ENCODE measurements at places on chromosomes 5 and 9.

DNA sequence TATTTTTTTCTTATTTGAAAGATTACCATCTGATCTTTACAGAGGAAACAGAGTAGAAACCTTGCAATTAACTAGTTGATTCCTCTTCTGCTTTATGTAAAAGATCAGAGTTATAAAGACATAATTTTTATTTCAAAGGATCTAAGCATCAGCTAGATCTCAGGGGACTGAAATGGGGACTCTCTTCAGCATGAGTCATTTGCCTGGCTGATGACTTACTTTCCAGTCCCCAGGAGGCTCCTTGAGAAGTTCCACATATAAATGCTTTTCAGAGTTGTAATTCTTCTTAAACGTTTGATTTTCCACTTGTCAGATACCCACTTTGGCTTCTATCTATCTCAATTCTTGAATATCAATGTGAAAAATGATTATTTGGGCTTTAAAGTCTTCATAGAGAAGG, 389.4 kb downstream of the RAB3C start:
- no peaks in the 10 kb centered on the region for H3K27me3 ChIP-seq
- no peak overlapping the region for H3K4me3 ChIP-seq
- no peaks in the 10 kb centered on the region for H3K4me1 ChIP-seq
- H3K36me3 ChIP-seq, result peaks cover 6% of the 10 kb centered on the region
- H3K27ac ChIP-seq, result no peak overlapping the region

DNA sequence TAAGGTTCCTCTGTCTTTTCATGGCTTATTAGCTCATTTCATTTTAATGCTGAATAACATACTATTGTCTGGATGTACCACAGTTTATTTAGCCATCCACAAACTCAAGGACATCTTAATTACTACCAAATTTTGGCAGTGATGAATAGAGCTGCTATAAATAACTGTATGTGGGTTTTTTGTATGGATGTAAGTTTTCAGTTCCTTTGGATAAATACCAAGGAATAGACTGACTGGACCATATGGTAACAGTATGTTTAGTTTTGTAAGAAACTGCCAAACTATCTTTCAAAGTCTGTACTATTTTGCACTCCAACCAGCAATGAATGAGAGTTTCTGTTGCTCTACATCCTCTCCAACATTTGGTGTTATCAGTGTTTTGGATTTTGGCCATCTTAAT, 38.7 kb downstream of the SCAMP1 start:
- no peak for DNase-seq
- H3K27ac ChIP-seq, result no peak overlapping the region
- H3K4me3 ChIP-seq, result no peak overlapping the region
- no peaks in the 10 kb centered on the region for H3K36me3 ChIP-seq
- H3K4me1 ChIP-seq, result no peaks in the 10 kb centered on the region

GRCh38 chr9:33080534-33080933, 4.1 kb upstream of the SMU1 start:
- peaks cover 25% of the 10 kb centered on the region for H3K4me1 ChIP-seq
- no peak overlapping the region for H3K4me3 ChIP-seq
- DNase-seq, result no peak
- no peaks in the 10 kb centered on the region for H3K36me3 ChIP-seq
- peak overlapping the region; percentile 54 for H3K27ac ChIP-seq
- no peaks in the 10 kb centered on the region for H3K27me3 ChIP-seq

DNA sequence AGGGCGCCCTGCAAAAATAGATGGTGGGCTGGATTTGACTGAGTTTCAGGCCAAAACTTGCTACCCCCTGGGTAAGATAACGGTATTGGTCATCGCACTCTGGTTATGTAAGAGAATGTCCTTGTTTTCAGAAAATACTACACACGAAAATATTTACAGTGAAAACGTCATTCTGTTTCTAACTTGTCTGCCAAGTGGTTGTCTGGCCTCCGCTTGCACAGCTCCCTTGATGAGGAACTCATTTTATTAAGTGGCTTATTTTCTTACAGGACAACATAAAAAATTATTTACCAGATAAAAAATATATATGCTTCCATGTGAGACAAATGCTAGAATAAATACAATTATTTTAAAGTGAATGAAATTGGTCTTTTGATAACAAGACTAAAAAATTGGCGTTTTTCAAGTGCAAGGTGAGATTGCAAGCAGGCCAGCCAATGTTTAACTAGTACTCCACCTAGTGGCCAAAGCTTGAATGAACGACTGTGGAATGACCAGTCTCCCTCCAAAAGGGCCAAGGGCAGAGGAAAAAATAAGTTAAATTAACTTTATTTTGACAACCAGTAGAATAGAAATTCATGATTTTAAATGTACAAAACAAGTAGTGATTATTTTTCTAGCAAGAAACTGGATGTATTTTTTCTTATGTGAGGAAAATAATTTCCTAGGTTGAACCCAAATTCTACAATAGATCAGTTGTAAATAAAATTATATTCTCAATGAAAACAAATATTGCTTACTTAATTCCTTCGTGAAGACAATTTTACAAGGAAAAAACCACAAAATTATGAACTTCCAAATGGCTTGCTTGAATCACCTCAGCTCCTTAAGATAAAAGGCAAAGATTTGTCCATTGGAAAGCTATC, 93.2 kb downstream of the ZFAND5 start:
- no peaks in the 10 kb centered on the region for H3K4me1 ChIP-seq
- no peak overlapping the region for H3K27ac ChIP-seq
- no peaks in the 10 kb centered on the region for H3K36me3 ChIP-seq
- H3K27me3 ChIP-seq, result no peaks in the 10 kb centered on the region
- peak; percentile 4 for DNase-seq

DNA sequence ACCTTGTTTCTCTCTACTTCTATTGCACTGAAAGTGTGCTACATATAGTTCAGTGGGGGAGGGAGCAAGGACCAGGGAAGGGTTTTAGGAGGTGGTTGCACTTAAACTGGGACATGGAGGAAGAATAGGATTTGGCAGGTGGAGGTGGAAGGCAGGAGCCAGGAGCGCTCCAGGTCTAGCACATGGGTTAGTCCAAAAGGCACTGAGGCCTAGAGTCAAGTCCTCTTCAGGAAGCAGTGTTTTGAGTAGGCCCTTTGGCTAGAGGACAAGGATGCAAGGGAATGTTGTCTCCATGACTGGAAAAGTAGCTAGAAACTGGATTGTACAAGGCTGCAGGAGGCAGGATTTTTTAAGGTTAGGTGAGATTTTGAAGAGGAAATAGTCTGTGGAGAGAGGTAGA, 31.5 kb downstream of the AOPEP start:
- H3K27ac ChIP-seq, result no peak overlapping the region
- no peak for DNase-seq
- no peaks in the 10 kb centered on the region for H3K4me1 ChIP-seq
- H3K27me3 ChIP-seq, result no peaks in the 10 kb centered on the region

- no peak for DNase-seq
- no peak overlapping the region for H3K27ac ChIP-seq
- H3K4me1 ChIP-seq, result no peaks in the 10 kb centered on the region
- no peaks in the 10 kb centered on the region for H3K36me3 ChIP-seq
- no peaks in the 10 kb centered on the region for H3K27me3 ChIP-seq
Observed at GRCh38 chr5:92850886-92851285, 730.1 kb downstream of the NR2F1-AS1 start.

- H3K4me1 ChIP-seq, result no peaks in the 10 kb centered on the region
- no peaks in the 10 kb centered on the region for H3K27me3 ChIP-seq
- no peaks in the 10 kb centered on the region for H3K36me3 ChIP-seq
- H3K27ac ChIP-seq, result no peak overlapping the region
- no peak overlapping the region for H3K4me3 ChIP-seq
Observed at GRCh38 chr9:131080589-131080988, 15.7 kb upstream of the AIF1L start.

GRCh38 chr9:34570376-34570775, 19.1 kb downstream of the CNTFR start:
- DNase-seq, result no peak
- peaks cover 6% of the 10 kb centered on the region for H3K27me3 ChIP-seq
- H3K4me1 ChIP-seq, result no peaks in the 10 kb centered on the region
- H3K4me3 ChIP-seq, result no peak overlapping the region
- no peak overlapping the region for H3K27ac ChIP-seq

DNA sequence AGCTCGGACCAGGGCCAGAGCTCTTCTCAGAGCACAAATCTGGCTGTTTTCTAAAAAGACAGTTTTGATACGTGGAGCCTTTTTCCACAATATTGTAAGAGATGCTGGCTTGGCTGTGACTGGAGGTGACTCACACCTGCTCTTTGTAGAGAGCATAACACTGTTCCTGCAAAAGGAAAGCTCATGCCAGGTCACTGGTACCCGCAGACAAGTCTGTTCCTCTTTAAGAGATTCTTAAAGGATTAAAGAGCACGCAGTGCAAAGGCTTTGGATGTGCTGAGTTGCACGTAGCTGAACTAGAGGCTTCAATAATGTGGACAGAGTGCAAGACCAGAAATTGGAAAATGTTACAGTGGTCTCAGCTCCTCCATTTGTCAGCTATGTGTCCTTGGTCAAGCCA, 19.0 kb downstream of the ACTL7B start:
- no peaks in the 10 kb centered on the region for H3K36me3 ChIP-seq
- no peaks in the 10 kb centered on the region for H3K27me3 ChIP-seq
- no peak for DNase-seq
- no peak overlapping the region for H3K27ac ChIP-seq
- no peak overlapping the region for H3K4me3 ChIP-seq

DNA sequence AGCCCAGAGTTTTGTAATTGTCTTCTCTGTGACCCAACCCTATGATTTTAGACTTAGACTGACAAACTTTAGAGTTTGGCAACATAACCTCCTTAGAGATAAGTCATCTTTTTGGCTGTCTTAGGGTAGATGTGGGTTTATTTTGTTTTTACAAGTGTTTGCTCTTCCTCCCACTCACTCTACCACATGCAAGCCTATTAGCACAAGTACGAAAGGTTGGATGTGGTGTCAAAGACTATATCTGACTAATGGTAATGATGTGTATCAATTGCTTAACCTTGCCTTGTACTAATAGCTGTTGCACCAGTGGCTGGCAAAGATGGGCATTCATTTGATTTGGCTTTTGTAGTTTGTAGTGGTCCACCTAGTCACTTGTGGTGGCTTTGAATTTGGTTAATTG, 46.5 kb downstream of the SLC25A46 start:
- no peak overlapping the region for H3K4me3 ChIP-seq
- H3K36me3 ChIP-seq, result no peaks in the 10 kb centered on the region
- no peaks in the 10 kb centered on the region for H3K27me3 ChIP-seq
- DNase-seq, result no peak
- H3K27ac ChIP-seq, result no peak overlapping the region
- no peaks in the 10 kb centered on the region for H3K4me1 ChIP-seq

GRCh38 chr9:115099901-115100300, 18.1 kb downstream of the TNC start:
- H3K4me1 ChIP-seq, result no peaks in the 10 kb centered on the region
- H3K27ac ChIP-seq, result no peak overlapping the region
- DNase-seq, result no peak

GRCh38 chr5:94191604-94192003, 426.8 kb downstream of the KIAA0825 start:
- H3K4me3 ChIP-seq, result no peak overlapping the region
- no peak overlapping the region for H3K27ac ChIP-seq
- no peaks in the 10 kb centered on the region for H3K27me3 ChIP-seq
- H3K36me3 ChIP-seq, result no peaks in the 10 kb centered on the region
- H3K4me1 ChIP-seq, result no peaks in the 10 kb centered on the region

- H3K4me3 ChIP-seq, result no peak overlapping the region
- DNase-seq, result no peak
- peaks cover under 1% of the 10 kb centered on the region for H3K4me1 ChIP-seq
- H3K36me3 ChIP-seq, result no peaks in the 10 kb centered on the region
- H3K27ac ChIP-seq, result no peak overlapping the region
Observed at GRCh38 chr5:175698401-175699115, 40.7 kb downstream of the HRH2 start.

- DNase-seq, result no peak
- no peaks in the 10 kb centered on the region for H3K4me1 ChIP-seq
- H3K27me3 ChIP-seq, result no peaks in the 10 kb centered on the region
- H3K27ac ChIP-seq, result no peak overlapping the region
Observed at GRCh38 chr9:78171651-78172050, 64.2 kb upstream of the CEP78 start.

- no peak for DNase-seq
- no peak overlapping the region for H3K4me3 ChIP-seq
- no peak overlapping the region for H3K27ac ChIP-seq
- H3K4me1 ChIP-seq, result peaks cover 6% of the 10 kb centered on the region
- no peaks in the 10 kb centered on the region for H3K27me3 ChIP-seq
Observed at GRCh38 chr9:98911042-98911441, 32.7 kb upstream of the COL15A1 start.

GRCh38 chr5:10360686-10361085, 7.2 kb downstream of the MARCHF6 start:
- no peak for DNase-seq
- H3K27me3 ChIP-seq, result no peaks in the 10 kb centered on the region
- H3K4me3 ChIP-seq, result no peak overlapping the region
- H3K36me3 ChIP-seq, result peaks cover 4% of the 10 kb centered on the region
- peaks cover 16% of the 10 kb centered on the region for H3K4me1 ChIP-seq
- H3K27ac ChIP-seq, result no peak overlapping the region

GRCh38 chr5:115577741-115578140, 24.5 kb downstream of the TICAM2 start:
- no peak for DNase-seq
- H3K27ac ChIP-seq, result no peak overlapping the region
- no peaks in the 10 kb centered on the region for H3K27me3 ChIP-seq

- H3K4me1 ChIP-seq, result no peaks in the 10 kb centered on the region
- no peak for DNase-seq
- no peak overlapping the region for H3K4me3 ChIP-seq
- no peaks in the 10 kb centered on the region for H3K36me3 ChIP-seq
Observed at GRCh38 chr5:151288180-151288579, 15.4 kb downstream of the SLC36A3 start.

- no peaks in the 10 kb centered on the region for H3K4me1 ChIP-seq
- no peaks in the 10 kb centered on the region for H3K27me3 ChIP-seq
- no peak overlapping the region for H3K27ac ChIP-seq
- H3K4me3 ChIP-seq, result no peak overlapping the region
- no peak for DNase-seq
Observed at GRCh38 chr9:128706045-128706444, 3.7 kb downstream of the PKN3 start.

Measured in thoracic aorta (tissue), 2 donors.